Fibroblast of pulmonary artery (primary cell): ENCODE measurements at places on chromosomes 5 and 9.

DNA sequence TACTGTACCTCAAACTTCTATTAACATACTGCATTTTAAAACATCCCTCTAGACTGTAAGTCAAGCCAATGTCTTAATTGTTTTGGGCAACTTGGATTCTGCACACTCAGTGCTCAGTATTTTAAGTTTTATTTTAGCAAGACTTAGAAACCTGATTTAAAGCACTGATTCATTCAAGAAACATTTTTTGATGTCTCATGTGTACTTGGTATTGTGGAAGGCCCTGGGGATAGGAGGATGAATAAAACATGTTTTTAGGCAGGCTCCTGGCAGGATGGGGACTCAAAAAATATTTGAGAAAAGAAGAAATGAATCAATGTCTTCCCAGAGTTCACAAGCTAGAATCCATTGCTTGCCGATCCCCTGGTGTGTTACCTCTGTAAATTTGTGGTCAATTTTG, 334.0 kb upstream of the PUM3 start:
- no peak for DNase-seq

GRCh38 chr5:137888466-137888862, 793 bp upstream of the PKD2L2 start:
- no peak for DNase-seq

GRCh38 chr9:35271637-35272036, 109.8 kb downstream of the UNC13B start:
- DNase-seq, result no peak

- no peak for DNase-seq
Measured at GRCh38 chr9:121562301-121562700, 62.7 kb upstream of the GGTA1 start.

DNA sequence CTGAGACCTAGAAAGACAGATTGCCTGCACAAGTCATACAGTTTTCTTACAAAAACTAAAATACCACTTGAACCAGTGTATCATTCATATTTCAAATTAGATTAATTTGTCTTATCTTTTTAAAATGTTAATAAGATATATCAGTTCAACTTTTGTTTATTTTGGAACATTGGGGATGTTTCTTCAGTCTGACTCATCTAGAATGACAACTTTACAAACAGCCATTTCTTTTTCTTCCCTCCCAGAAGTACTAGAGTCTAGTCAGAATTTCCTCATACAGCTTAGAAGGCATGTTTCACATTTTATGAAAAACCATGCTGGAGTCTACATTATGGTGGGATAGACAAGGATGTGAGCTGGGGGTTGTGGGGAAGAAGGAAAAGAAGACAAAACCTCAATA, 262.5 kb downstream of the NFIB start:
- DNase-seq, result peak; percentile 40

GRCh38 chr5:149141224-149141956, at the start of gene ABLIM3:
TSS of gene ABLIM3 (plus strand) at chr5:149141493. CDS start at chr5:149142096, 603 bp downstream.
- peak; percentile 74 for DNase-seq

DNA sequence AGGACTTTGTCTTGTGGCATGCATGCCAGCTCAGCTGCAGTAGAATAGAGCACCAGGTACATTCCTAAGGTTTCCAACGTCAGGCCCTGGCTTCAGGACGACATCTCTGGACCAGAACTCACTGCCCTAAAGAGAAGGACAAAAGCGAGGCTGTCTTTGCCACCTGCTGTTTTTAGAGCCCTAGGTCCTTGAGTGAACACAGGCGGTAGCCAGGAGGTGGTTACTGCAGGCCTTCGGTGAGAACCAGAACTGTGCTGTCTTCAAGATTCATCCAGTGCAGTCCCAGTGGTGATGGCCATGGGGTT, 288.9 kb upstream of the CDH18 start:
- DNase-seq, result no peak

- peak; percentile 80 for DNase-seq
Measured at GRCh38 chr5:60677850-60678664, 21.9 kb downstream of the DEPDC1B start.

DNA sequence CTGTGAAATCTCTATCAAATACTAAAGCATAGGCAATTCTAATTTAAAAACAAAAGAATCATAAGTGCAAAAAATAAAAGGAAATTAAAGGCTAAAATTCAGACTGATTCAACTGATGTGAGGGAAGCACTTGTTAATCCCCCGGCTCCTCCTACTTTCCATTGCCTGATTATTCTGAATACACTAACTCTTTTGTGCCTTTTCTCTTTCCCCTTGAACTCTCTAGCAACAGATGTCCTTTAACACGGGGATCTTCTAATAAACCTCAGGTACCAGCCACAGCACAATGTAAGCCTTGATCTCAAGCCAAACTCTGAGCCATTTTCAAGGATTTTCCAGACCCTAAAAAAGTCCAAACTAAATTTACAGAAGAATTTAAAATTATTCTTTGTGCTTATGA, 61.5 kb downstream of the KCNV2 start:
- no peak for DNase-seq

DNA sequence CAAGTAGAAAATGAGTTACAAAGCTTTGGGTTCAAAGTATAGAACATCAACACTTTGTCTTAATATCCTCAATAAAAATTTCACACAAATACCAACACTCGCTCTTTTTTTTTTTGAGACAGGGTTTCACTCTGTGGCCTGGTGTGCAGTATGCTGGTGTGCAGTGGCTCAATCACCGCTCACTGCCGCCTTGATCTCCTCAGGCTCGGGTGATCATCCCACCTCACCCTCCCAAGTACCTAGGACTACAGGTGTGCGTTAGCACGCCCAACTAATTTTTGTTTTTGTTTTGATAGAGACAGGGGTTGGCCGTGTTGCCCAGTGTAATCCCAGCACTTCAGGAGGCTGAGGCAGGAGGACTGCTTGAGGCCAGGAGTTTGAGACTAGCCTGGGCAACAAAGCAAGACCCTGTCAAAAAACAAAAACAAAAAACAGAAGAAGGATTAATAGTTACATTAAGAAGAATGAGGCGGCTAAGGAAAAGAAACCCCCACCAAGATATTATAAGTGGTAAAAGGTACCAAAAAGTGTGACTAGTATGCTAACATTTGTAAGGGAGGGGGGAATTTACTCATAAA, 20.3 kb downstream of the FNBP1 start:
- no peak for DNase-seq

- no peak for DNase-seq
Measured at GRCh38 chr5:157740229-157740610, 3.3 kb upstream of the LSM11 start.

DNA sequence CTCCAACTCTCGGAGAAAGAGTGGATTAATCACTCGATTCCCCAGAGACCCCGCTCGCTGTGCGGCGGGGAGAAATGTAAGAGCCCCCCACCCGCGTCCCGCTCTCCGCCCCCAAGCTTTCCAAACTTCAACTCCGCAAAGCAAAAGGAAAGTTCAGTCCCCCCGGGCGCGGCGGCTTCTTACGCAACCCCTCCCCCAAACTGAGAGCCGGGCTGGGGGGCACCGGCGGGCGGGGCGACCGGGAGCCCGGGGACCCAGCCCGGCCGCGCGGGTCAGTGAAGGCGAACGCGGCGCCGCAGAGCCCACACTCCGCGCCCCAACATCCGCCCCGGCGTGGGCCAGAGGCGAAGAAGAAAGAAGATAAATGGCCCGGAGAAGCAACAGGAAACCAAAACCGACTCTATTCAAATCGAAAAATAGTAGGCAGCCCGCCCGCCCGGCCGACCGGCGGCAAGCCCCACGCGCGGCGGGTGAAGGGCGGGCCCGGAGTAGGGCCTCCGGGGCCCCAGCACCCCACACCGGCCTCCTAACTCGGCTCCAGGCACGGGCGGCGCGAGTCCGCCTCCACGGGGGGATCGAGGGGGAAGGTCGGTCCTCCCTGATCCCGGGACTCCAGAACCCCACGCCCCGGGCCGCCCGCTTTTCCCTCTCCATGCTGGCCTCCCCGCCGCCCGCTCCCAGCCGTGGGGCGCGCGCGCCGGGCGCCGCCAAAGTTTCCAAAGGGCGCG, 720 bp downstream of the NOTCH1 start:
- DNase-seq, result no peak

- DNase-seq, result peak; percentile 37
Measured at GRCh38 chr9:98482226-98482625, 226.5 kb downstream of the GABBR2 start.

DNA sequence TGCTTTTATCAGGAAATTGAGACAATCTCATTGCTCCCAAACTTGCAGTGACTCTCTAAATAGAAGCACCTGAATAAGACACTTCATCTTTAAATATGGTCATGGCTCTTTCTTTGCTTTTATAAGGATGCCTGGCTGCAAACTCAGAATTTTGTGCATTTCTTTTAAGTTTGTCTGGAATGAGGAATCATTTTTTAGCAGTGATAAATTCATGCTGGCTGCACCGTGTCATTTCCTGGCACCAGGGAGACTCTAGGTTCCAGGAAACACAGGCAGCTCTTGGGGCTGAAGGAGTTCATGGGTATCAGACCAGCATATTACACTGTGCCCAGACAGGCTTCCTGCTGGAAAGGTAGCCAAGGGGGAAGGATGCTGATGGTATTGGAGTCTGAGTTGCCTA, 109.9 kb downstream of the NUDT12 start:
- DNase-seq, result peak; percentile 42

DNA sequence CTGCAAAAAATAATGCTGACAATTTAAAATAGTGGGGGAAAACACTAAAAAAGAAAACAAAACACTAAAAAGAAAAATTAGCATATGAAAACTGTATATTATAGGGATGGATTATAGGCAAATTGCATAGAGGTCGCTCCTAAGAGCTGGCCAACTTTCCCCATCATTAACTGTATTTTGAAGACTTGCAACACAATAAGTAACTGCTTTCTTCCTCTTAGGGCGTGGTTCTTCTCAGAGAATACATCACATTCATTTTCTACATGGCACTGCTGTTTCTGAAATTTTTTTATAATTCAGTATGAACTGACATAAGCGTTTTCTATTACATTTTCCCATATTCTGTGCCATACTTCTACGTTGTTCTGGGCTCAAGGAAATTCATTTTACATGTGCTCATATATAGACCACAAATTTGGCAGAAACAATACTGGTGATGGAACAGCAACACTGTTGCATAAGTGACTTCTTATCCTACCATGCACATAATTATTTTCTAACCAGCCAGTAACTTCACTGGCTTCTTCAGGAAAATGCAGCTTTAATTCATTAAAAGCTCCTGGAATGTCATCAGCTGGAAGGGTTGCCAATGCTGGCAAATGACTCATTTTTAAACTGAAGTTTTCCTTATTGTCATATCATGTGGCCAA, 171.2 kb upstream of the DMAC1 start:
- no peak for DNase-seq

DNA sequence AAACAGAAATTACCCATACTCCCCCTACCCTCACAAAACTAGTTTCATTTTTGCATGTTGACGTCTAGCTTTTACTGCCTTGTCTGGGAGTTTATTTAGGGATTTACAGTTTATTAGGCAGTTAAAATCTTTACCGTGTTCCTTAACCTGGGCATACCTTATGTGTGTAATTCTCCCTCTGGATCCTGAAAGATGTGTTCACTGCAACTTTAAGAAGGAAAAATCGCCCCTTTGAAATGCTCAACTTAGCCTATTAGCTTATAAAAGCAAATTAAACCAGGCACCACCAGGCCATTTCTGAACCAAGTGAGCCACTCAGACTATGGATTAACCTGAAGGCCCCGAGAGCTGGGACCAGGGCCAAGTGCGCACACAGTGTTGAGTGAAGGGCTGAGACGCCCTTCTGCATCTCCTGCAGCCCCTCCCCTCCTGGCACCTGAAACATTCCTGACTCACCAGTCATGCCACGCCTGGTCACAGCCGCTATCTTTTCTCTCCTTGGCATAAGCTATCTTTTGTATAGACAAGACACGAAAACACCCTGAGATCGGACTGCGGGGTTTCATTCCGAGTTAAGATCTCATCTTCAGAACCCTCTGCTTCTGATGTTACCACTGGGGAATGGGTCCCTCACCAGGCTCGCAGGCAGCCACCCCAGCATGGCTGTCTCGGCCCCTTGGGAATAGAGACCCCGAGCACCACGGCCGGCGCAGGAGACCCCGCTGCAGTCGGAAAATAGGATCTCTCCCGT, 111.9 kb downstream of the ROR2 start:
- DNase-seq, result peak; percentile 72

DNA sequence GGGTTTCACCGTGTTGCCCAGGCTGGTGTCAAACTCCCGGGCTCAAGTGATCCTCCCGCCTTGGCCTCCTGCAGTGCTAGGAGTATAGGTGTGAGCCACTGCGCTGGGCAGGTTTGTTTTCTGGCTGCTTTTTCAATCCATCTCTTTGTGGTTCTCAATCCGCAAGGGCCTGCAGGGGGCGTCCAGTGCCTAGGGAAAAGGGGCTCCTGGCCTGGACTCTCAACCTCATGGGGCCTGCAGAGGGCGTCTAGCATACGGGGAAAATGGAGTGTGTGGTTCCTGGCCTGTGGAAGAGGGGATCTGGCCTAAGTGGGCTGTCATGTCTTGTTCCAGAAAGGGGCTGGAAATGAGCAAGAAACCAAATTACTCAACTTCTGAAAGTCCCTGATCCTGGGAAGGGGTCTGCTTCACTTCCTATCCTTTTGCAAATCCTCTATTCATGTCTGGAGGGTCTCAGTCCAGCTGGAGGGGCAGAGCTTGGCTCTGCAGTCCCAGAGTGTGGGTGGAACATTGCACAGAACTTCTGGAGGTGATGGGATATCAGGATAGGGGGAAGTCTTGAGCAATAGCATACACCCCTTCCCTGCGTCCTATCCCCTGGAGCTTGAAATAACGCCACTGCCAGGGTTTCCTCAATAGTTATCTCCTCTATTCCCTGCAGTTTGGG, 12.7 kb upstream of the CCL27 start:
- DNase-seq, result peak; percentile 83

DNA sequence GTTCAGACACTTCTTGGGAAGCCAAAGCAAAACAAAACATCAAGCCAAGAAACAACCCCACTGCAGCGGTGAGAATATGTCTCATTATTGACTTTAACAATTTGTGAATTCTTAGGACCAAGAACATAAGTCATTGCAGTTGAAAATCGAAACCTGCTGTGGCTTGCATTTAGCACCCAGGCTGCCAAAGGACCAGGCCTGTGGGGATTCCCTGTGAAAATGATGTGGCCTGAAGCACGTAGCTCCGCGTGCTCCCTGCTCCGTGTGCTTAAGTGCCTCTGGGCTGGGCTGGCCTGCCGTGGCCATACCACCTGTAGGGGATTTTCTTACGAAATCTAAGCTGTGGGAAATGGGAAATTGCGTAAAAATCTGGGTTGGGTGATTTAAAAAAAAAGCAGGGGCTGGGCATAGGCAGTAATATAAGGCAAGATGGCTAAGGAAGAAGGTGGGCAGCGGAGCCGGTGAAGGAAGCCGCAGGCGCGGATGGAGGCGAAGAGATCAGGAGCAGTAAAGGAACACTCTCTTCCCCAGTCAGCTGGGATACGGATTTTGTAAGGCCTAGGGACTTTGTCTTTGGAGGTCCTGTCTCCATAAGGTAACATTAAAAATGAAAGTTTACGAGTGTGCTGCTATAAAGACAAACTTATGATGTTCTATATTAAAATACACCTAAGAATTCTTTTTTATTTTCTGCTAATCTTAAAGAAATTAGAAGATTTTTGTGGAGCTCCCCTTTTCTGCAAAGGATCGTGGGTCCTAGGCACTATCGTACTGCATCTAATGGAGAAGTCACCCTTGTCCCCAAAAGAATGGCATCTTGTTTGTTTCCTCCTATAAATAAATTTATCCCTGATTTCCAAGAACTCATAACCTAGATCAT, 189.6 kb upstream of the SEMA6A start:
- DNase-seq, result no peak
